Mammary epithelial cell (primary cell): ENCODE measurements at places on chromosomes 3 and 15. TPM values are rescaled to one million over a fixed set of nuclear protein-coding genes. Genes with fewer than 3 reads are reported as not detected.

GRCh38 chr15:89656116-89656815 lies 999 bp upstream of the KIF7 start:
- DNase-seq: peak; percentile 17

DNA sequence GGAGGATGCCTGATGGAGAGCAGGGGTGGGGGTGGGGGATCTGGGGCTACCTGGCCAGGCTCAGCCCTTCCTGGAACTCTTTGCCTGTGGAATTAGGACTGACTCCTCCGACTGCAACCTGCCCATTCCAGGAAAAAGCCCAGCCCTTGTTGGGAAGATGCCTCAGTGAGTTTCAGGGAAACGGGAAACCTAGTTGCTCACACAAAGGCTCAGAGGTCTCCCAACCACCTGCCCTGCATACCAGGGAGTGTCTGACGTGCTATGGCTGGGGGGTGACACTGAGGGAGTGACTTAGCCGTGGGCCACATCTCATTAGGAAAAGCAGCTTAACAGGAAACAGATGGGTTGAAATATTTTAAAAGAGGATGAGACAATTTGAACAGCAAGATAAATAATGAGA lies 27.9 kb downstream of the CYP8B1 start:
- DNase-seq: no peak

DNAH12 gene
- polyA plus RNA-seq: 0.02 TPM

DGKG gene
- polyA plus RNA-seq: 2.1 TPM

- peak; percentile 97 for DNase-seq
Measured at GRCh38 chr15:100727291-100727851, 125.0 kb downstream of the ASB7 start.

DNA sequence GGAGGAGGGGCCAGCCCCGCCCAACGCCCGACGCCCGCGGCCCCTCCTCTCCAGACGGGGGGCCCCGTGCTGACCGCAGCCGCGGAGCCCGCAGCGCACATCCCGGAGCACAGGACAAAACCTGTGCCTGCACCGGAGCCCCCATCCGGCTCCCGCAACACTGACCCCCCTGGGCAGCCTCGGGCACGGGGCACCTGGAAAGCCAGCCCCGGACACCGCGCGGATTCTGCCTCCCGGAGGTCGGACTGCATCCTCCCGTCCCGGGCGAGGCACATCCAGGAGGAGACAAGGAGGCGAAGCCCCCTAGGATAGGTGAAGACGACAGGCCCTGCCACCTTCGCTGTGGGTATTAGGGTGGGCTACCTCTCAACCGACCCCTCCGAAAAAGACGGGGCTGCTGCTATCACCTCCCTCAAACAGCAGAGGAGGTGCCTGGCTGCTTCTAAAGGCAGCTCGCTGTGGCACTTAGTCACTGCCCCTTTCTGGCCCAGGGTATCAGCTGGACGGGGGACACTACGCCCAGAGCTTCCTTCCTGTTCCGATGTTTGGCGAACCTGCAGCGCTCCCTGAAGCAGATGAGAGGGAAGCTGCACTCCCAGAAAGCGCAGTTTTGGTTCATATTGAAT lies 10.6 kb downstream of the XXYLT1 start:
- no peak for DNase-seq

GRCh38 chr3:169811631-169812331 lies 889 bp upstream of the LRRIQ4 start:
- DNase-seq: no peak

- DNase-seq: no peak
Measured at GRCh38 chr15:78209646-78210348, 24.6 kb downstream of the ACSBG1 start.

DNA sequence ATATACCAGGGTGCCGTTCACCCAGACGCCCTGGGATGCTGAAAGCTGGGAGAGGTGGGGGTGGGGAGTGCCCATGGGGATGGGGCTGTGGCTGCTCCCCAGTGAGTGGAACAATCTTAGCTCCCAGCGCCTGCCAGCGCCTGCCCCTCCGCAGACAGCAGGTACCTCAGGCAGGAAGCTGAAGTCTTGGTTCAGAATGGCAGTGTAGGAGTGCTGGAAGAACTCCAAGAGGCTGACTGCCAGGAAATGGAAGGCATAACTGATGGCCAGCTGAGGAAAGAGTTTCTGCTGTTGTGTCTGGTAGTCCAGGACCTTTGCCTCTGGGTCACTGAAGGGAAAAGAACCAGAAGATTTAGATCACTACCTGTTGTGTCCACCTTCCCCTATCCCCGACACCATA lies 8.4 kb downstream of the ACOX2 start:
- peak; percentile 69 for DNase-seq

- peak; percentile 56 for DNase-seq
Measured at GRCh38 chr3:177618873-177619733, 421.8 kb upstream of the TBL1XR1 start.

LRRC2 gene
- 0.03 TPM for polyA plus RNA-seq

GRCh38 chr3:164620423-164620822 lies 457.9 kb downstream of the SI start:
- no peak for DNase-seq

- DNase-seq: no peak
Measured at GRCh38 chr3:151709847-151710246, 23.9 kb upstream of the AADACL2 start.

CASR gene
- polyA plus RNA-seq: not detected

DNA sequence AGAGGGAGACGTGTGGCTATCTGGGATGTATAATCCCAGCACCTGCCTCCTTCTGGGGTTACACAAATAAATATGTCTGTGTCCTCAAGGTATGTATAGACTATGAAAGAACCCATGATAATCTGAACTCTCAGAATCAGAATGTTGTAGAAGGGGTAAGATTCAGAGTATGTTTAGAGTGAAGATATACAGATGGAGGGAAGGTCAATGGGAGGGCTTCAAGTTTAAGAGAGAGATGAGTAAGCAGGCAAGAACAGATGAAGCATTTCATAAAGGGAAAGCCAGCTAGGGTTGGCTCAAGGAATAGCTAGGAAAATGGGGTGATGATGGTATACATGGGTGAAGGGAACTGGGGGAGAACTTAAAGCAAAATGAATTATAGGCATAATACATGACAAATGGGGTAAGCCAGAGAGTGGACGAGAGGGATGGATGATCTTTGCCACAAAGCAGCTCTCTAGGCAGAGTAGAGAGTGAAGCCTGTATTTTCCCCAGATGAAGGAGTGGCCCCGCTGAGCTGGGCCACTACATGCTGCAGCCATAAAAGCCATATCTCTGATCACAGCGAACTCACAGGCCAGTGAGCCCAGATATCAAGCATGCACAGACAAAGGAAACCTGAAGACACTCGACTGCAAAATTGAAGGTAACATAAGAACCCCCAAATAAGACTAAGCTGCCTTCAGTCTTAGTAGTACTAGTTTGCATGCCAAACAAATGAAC lies 15.9 kb upstream of the ZBTB38 start:
- DNase-seq: no peak

FBXW12 gene
- not detected for polyA plus RNA-seq

GRCh38 chr3:197242784-197243432 lies 55.5 kb downstream of the DLG1 start:
- DNase-seq: peak; percentile 51

DNA sequence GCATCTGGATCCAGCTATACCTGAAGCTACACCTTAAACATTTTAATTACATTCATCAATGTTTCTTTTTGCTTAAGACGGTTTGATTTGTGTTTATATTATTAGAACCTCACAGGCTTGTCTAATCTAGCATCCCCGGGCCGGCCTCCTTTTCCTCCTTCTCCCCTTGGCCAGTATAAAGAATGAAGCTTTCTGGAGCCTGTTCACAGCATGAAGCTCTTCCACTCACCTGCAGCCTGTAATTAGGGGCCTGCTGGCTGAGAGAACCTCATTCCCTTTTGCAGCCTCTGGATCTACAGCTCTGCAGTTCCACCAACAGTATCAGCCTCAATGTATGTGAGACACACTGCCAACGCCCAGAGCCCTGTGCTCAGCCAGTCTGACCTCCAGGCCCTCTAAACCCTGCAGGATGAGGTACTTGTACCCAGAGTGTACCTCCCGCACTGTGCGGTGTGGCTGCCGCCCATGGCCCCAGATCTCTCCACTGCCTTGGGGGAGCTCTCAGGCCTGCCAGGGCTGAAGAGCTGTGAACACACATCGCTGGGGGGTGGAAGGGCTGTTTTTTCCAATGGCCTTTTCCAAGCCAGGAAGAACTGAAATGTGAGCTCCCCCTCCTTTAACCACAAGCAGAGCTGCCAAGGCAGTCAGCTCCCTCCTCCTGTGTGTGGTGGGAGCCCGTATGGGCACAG lies 114.7 kb upstream of the ALDH1A3 start:
- DNase-seq: no peak

GRCh38 chr3:86938416-86939105 lies 52.4 kb downstream of the VGLL3 start:
- no peak for DNase-seq

- no peak for DNase-seq
Measured at GRCh38 chr3:177448987-177449359, 251.7 kb upstream of the TBL1XR1 start.
